NCI-H146 (cell line): ENCODE measurements at places on chromosomes 6 and 20.

DNA sequence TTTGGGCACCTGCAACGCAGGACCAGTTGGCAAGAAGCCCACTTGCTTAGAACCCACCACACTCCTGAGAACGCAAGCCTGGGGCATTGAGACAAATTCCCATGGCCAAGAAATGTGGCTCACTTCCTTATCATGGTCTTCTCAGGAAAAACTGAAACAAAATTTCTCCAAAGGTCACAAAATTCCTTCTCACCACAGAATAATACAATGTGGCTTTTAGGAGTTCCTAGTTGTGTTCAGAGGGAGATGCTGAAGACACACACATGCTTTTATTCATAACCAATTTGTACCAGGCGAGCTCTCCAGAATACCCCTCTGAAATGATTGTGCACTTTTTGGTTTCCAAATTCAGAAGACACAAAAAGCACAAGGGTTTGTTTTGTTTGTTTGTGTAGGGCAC, 31.6 kb downstream of the ADTRP start:
- DNase-seq: no peak

- peak; percentile 53 for DNase-seq
Observed at GRCh38 chr6:20402342-20403069, 827 bp downstream of the E2F3 start.

GRCh38 chr6:90860822-90861601, 274.1 kb upstream of the MAP3K7 start:
- no peak for DNase-seq

DNA sequence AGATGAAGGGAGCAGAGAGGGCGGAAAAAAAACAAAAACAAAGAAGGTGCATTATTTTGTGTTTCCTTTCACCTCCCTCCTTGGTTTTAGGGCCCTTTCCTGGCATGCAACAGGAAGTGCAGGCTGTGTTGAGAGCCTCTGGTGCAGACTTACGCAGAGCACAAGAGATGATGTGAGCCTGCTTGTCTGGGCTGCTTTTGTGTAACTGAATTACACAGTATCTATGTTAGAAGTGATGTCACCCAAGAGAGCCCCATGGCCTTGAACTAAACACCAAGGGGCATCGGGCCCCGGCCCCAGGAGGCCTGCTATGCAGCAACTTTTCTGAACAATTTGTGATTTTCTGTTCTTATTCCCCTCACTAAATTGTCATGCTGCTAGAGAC, 25.5 kb downstream of the GNAS start:
- no peak for DNase-seq

DNA sequence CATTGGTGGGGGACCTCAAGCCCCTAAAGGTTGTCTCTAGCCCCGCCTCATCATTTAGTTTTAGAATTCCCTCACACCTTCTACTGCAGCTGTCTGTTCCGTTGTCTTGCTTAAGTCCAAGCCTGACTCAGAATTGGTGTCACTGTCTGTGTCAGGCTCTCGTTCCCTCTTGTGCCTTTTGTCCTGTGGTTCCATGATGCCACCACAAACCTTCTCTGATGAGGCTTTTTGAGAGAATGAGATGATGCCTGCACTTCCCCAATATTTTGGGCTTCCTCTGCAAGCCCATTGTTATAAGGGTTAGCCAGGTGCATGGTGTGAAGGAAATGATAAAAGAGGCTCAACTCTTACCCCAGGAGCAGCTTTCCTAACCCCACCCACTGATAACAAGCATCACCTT, 8.1 kb upstream of the AKIRIN2 start:
- no peak for DNase-seq

- DNase-seq: no peak
Observed at GRCh38 chr6:13289789-13290318, 38.5 kb downstream of the TBC1D7 start.

DNA sequence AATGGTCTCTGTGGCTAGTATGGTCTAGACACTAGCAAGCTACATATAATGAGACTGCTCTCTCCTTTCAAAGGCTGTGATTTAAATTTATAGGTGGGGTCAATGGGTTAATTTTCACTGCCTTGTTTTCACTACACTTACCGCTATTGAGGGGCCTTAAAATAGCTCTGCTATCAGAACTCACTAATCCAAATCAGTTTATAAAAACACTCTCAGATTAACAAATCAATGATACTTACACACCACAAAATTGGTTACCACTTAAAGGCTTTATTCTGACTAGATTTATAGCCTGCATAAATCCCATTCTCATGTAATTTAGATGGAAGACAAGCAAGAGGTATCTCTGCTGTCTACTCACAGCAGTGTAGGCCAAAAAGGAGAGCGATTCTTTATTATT, 313.0 kb upstream of the AGPAT4 start:
- peak; percentile 88 for DNase-seq

GRCh38 chr6:128560966-128561365, 40.6 kb upstream of the PTPRK start:
- no peak for DNase-seq

- DNase-seq: no peak
Observed at GRCh38 chr6:7731294-7731693, 5.4 kb downstream of the BMP6 start.

DNA sequence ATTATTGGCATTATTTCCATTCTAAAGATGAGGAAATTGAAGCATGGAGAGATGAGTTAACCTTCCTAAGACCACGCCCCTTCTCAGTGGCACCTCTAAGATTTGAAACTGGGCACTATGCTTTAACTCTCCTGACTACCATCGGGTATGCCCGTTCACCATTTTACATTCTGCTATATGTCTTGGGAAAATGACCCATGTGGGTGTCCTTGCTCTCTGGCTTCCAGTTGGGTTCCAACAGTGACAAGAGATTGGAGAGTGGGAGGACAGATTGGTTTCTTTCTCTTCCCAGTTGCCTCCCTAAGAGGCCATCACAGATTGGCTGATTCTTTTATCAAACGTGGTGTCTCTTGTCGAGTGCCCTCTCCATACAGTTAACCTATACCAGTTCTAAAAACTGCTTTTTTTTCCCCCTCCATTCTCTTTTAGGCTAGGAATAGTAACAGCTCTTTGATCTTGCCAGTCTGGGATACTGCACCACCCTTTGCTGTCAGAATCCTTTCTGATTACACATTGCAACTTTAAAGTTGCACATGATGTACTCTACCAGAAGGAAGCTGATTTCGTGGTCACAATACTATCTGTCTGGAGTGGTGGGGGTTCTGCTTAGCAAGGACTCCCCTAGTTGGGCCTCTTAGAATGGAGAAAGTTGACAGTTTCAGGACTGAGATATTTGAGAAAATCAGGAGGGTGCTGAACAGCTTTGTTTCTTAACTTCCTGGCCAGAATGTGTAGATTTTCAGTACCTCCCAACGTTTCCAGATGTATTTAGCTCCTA, 88.0 kb upstream of the ELOVL5 start:
- DNase-seq: no peak
